ENCODE measurements at places on chromosomes 5 and 9. TPM values are rescaled to one million over a fixed set of nuclear protein-coding genes. Genes with fewer than 3 reads are reported as not detected.

C1QTNF2 gene
- total RNA-seq: 0.44 TPM

RETREG1 gene
- total RNA-seq: 37.7 TPM

DNA sequence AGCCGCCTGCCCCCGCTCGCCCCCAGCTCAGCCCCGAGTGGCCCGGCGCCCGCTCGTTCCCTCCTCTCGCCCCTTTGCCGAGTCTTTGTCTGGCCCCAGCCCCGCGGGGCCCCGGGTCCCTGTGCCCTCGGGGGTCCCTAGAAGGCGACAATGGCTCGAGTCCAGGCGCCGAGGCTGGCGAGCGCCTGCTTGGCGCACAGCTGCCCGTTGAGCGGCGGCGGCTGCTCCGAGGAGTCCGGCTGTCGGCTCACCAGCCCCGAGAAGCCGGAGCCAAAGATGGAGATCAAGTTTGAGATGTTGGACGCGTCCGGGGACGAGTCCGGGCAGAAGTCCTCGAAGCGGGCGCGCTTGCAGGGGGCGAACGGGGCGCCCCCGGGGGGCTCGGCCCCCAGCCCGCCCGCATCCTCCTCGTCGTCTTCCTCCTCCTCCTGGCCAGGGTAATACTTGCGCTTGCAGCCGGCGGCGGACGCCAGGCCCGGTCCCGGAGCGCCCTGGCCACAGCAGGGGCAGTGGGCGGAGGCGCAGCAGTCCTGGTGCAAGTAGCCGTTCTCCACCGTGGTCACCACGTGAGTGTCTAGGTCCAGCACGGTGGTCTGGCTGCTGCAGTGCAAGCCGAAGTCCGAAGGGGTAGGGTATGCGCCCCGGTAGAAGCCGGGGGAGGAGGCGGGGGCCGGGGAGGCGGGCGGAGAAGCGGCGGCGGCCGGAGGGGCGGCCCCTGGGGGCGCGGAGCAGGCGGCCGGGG lies 1.2 kb downstream of the IER5L start:
- no peaks in the 10 kb centered on the region for H3K4me1 ChIP-seq
- peak overlapping the region; percentile 93 for H3K4me3 ChIP-seq
- peak; percentile 58 for DNase-seq

DNA sequence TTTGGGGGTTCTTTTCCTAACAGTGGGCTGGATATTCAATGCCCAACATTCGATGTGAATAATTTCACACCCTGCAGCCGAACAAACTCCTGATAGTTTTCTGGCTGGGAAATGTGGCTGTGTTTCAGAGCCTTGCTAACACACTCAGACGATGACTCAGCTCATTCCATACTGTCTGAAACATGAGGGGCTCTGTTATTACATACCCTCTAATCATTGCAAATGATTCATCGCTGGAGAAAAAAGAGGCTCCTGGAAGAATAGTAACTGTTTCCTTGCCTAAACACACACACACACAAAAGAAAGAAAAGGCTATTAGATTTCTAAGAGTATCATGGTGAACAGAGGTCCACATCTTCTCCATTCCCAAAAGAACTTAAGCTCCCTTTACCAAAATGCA lies 75.8 kb downstream of the OXCT1 start:
- no peak for DNase-seq
- H3K36me3 ChIP-seq: no peaks in the 10 kb centered on the region
- H3K27me3 ChIP-seq: no peaks in the 10 kb centered on the region
- no peak overlapping the region for H3K4me3 ChIP-seq
- H3K27ac ChIP-seq: no peak overlapping the region
- H3K4me1 ChIP-seq: no peaks in the 10 kb centered on the region

DNA sequence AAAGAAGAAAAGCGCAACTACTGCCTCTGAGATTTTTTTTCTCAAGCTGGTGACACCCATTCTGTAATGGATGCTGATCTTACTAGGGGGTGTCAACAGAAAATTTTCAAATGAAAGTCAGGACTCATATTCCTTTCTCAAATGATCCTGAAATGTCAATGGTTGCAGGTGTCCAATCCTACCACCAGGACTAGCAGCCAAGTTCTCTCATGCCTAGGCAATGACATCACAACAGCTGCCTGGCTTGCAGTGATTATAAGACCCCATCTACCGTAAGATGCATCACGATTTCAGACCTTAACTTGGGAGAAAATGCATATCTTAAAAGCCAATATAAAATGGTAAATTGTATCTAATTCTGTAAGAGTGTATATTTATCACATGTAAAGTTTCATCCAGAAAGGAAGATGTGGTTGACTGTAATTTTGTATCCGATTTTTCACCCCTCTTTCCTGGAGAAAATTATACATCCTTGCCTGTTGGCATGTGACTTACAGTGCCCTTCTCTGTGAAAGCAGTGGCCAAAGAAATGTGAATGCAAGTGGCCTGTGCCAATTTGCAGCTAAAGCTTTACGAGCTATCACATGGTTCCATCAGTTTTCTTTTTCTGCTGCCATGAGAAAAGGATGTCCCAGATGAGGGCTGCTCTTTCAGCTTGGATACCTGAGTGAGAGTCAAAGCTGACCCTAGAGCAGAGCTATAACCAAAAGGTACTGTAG lies 104.4 kb downstream of the DENND1A start:
- H3K4me3 ChIP-seq: no peak overlapping the region
- H3K36me3 ChIP-seq: no peaks in the 10 kb centered on the region
- H3K4me1 ChIP-seq: no peaks in the 10 kb centered on the region
- H3K27me3 ChIP-seq: no peaks in the 10 kb centered on the region

GRCh38 chr5:676699-677076 lies 16.5 kb downstream of the TPPP start:
- H3K4me1 ChIP-seq: peaks cover 18% of the 10 kb centered on the region
- DNase-seq: no peak
- H3K4me3 ChIP-seq: no peak overlapping the region
- no peaks in the 10 kb centered on the region for H3K36me3 ChIP-seq

Measured in breast epithelium (tissue), 4 donors.